ENCODE measurements at places on chromosomes 7 and 10.

DNA sequence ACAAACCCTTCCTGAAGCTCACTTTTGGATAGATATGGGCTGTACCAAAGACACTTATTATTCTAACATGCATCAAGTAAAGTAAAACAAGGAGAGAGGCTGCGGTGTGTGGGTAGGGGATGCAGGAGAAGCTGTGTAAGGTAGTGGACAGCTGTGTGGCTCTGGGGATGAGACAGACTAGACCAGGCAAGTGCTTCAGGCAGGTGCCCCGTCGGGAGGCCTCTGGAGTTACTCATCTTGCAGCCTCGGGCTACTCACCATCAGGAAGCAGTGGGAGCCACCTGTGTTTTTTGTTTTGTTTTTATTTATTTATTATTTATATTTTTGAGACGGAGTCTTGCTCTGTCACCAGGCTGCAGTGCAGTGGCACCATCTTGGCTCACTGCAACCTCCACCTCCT lies 49.3 kb upstream of the NCAPG2 start:
- no peak for DNase-seq

DNA sequence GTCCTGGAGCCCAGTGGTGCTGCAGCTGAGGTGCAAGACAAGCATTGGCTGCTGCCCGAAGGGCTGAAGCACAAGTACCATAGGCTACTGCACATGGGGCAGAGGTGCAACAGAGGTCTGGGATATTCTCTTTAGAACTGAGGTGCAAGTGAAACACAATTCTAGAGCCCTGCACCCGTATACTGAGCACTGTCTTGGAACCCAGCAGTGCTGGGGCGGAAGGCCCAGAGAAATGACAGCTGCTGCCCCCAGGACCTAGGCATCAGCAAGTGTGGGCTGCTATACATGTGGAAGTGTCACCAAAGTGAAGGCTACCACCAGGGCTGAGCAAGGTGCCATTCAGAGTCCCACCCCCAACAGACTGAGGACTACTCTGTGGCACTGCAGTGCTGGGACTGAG lies 393.6 kb upstream of the STEAP1 start:
- no peak for DNase-seq

DNA sequence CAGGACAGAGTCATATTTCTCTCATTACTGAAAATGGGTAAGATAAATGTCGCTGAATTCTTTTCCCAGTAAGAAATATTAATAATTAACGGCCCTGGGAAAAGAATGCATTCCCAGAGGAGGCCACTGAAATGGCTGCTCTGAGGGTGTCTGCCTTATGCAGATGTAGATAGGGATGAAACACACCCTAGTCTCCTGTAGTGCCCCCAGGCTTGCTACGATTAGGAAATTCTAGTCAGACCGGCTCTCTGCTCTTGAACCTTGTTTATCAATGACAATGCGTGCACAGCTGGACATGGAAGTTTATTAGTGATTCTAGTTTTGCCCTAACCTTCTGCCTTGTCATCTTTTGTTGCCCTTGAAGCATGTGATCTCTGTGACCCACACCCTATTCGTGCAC lies 291.1 kb downstream of the ZNF248 start:
- no peak for DNase-seq

DNA sequence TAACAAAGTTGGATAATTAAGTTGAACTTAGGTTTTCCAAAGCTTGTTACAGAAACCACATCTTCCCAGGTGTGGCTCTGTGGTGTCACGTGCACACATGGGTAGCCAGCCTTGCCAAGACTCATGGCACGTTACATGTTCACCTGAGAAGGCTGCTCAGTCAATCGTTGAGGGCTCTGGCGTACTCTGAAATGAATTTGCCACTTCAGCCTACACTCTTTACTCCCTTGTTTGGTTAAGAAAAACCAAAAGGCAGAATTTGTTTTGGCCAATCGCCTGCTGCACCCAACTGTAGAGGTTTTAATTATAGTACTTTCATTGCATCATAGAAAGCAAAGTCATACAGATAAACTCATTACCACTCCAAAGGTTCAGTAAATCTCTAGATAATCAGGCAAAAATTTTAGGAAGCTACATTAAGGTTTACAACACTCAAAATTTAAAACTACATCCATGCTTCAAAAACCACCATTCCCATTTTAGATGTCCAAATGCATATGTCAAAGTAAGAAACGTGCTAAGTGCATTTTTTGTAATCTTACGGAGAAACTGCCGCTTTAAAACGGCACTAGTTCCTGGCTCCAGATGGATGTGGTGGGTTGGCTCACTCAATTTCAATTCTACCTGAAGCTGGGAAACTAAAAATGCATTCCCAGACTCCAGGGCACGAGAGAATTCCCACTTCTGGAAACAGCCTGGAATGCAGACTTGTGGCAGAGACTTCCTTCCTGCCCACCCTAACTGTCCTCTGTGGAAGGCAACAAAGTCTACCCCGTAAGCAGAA lies 88.4 kb downstream of the DIP2C start:
- no peak for DNase-seq

DNA sequence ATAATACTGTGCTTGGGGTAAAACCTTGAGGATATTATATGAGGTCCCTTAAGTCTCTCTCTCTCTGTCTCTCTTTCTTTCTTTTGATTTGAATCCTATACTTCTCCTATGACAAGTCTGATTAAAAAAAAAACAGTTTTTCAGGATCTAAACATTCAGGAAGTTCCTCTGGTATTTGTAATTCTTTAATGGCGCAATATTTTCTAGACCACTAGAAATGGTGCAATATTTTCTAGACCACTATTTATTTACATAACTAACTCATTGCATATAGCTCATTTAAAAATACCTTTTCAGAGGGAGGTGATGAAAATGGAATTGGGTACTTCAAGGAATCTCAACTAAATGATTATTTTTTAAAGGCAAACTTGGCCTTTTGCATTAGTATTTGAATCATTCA lies 1235.3 kb downstream of the GATA3 start:
- DNase-seq = no peak

DNA sequence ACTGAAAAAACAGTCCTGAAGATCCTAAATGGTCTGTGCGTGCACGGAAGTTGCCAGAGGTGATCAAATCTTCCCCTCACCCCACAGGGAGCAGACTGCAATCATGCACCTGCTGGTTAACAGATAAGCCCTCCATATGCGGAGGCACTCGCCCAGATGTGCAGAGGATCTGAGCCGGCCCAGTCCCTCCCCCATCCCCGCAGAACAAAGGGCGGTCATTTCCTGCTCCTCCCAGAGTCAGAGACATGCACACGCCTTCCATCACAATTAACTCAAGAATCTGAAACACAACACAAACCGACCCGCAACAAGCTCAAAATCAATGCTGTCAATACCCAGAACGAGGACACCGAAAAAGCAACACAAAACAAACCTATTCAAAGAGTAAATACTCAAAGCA lies 24.2 kb downstream of the CRTAC1 start:
- DNase-seq = no peak

- no peak for DNase-seq
Measured at GRCh38 chr10:64379898-64380297, 858.7 kb downstream of the REEP3 start.

DNA sequence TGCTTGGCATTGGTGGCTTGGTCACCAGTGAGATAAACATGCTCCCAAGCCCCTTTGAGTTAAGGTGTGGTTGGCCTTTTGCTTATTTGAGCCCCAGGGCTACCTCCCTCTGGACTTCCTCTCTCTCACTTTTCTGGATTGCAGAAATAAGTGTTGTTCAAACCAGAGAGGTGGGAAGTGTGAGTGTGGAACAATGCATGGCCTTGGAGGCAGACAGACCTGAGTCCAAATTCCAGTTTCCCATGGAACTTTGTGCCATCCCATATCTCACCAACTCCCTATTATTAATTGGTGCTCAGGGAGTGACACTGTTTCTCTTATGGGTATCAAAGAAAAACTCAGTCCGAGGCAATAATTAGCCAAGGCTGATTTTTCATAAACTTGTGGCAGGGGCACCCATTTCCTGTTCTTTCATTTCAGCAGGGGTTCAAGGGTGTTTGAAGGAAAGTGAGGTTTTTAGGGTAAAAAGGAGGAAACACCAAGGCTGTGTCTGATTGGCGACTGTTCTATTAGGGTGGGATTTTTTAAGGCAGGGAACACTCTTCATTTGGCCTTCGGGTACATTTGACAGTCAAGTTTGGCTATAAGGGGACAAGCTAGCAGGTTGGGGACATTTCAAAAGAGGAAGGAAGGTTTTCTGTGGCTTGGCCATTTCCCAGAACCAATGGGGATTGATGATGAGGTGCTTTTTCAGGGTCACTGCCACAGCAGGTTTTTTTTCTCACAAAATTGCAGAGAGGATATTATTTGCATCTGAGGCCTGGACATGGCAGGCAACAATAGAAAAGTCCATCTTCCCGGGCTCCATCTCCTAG lies 148.8 kb upstream of the NPY start:
- DNase-seq = no peak

DNA sequence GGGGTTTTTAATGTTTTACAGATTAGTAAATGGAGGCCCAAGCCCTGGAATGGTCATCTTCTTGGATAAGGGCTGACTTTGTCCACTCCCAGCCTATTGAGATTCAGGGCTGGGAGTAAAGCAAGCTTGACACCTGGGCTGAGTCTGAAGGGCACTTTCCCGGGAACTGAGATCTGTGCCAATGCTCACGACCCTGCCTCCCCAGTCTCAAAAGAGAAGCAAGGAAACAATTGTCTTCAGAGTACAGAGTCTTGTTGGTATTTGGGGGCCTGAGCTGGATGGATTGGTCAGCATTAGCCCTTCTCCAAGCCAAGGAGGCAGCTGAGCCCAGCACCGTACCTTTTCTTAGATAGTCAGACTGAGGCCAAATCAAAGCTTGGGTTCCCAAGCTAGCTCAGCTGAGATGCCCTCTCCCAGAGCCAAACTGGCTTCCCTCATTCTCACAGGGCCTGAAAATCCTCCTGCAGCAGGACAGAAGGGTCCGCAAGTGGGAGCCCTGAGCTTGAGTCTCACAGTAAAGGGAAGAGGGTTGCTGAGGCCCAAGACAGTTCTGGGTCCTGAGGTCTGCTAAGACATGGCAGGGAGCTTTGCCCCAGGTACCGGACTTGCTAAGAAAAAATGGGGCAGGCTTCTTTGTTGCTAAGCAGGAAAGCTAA lies 3.7 kb downstream of the DDIT4 start:
- DNase-seq = no peak

DNA sequence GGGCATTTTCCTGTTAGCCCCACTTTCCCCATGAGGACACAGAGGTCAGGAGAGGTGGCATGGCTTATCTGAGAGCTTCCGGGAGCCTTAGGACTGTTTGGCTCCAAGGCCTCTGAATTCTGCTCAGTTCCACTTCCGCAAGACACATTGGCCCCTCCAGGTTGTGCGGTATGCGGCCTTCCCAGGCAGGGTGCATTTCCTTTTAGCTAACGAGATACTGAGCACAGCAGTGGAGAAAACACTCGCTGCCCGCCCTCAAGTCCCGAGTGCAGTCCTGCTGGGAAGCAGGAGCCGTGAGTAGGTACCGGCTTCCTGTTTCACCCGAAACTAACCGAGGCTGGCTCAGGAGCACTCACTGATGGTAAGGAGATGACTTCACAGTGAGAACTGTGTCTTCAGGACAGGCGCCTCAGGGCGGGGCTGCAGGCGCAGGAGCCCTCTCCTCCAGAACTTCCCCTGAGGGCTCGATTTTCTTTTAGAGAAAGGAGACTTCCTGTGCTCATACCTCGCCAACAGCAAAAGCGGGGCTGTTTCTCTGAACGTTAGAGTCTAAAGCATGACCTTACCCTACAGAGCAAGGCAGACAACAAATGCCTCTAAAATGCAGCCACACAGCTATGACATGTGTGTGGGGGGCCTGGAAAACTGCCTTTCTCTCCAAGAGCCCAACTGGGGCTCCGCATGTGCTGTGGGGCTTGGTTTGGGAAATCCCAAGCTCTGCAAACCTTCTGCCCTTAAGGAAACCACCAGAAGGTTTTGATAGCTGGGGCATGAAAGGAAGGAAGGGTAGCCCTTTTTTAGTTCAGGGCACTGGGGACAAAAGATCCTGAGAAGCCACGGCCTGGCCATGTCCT lies 25.9 kb downstream of the RGS10 start:
- no peak for DNase-seq

DNA sequence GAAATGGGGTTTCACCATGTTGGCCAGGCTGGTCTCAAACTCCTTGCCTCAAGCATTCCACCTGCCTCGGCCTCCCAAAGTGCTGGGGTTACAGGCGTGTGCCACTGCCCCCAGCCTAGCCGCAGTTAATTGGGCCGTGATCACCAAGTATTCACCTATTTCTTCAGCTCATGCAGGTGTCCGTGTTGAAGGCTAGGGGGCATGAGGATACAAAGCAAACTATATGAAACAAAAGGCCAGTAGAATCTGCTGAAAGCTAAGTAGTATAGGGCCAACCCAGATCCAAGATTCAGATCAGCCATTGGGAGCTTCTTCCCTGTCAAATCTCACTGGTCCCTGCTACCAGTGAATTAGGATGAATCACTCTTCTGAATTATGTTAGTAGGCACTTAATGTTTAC lies 73.4 kb downstream of the LRRC4 start:
- no peak for DNase-seq

- no peak for DNase-seq
Measured at GRCh38 chr10:36441557-36441956, 683.8 kb upstream of the ANKRD30A start.

DNA sequence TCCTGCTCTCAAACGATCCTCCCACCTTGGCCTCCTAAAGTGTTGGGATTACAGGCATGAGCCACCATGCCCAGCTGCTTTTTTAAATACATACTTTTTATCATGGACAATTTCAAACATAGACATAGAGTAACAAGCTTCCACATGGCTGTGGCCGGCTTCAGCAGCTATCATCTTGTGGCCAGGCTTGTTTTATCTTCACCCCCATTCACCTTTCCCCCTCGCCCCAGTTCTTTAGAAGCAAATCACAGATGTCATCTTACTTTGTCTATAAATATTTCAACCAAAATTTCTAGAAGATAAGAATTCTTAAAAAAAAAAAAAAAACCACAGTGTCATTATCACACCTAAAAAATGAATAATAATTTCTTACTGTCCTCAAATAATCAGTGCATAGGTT lies 5.9 kb downstream of the FOXK1 start:
- DNase-seq = no peak

GRCh38 chr10:16518822-16519221 lies 2.9 kb downstream of the C1QL3 start:
- DNase-seq = no peak

DNA sequence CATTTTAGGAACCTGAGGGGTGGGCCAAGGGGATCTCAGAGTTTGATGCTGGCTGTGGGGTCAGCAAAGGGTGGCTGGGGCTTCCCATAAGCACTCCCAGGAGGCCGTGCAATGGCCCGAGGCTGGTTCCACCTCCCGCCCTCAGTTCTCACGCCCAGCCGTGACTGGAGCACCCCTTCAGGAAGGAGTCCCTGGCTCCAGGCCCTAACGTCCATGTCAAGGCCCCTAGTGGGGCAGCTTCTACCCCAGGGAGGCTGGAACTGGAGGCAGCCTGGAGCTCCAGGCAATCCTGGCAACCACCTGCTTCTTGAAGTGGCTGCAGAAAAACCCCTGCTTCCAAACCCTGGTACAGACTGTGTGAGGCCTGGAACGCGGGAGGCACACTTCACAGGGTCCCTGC lies 165.5 kb downstream of the DIP2C start:
- DNase-seq = no peak

GRCh38 chr10:113666682-113667252 lies 2.9 kb upstream of the NRAP start:
- DNase-seq = no peak

- DNase-seq = no peak
Measured at GRCh38 chr7:158248816-158249215, 338.8 kb downstream of the PTPRN2 start.
